Kidney (tissue), 22 donors: ENCODE measurements at places on chromosomes 6 and 20.

GRCh38 chr20:40489886-40490285 is 199.2 kb downstream of the MAFB start:
- DNase-seq: no peak

GRCh38 chr6:143451531-143451930 is 926 bp downstream of the PEX3 start:
- DNase-seq: no peak

DNA sequence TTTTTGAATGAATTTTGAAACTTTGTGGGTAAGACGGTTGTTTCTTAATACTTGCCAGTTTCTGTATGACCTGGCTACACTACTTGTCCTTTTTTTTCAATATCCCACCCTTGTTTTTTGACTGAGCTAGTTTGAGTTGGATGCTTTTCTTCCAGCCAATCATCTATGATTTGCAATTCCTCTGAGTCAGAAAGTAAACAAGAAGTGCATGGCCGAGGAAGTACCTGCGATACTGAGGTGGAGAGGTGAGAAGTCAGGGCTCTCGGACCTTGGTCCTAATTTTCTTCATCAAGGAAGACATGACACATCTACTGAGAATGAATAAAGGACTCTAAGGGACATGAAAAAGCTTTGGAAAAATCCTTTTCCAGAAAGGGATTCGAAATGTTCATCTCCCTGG is 185.7 kb downstream of the LINC00237 start:
- no peak for DNase-seq

DNA sequence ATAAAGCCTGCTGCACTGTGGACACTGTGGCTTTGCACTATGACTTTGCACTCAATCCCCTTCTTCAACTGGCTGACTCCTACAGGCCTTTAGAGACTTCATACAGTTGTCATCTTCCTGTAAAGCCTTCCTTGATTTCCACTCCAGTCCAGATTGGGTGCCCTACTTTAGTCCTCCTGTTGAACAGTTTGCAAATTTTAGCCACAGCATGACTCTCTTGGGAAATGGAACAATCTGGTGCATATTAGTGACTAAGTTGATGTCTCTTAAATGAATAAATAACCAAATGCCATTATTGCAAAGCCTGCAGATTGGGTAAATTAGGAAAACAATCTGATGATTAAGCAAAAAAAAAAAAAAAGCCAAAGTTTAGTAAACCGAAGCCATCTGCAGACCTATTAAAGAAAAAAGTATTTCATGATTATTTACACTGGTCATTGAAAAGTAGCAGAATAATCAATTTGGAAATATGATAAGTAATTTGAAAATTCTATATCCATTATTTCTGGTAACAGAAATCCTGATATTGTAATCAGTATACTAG is 12.6 kb downstream of the PLCB4 start:
- no peak for DNase-seq

GRCh38 chr6:24231438-24231977 is 105.5 kb downstream of the NRSN1 start:
- DNase-seq: no peak

DNA sequence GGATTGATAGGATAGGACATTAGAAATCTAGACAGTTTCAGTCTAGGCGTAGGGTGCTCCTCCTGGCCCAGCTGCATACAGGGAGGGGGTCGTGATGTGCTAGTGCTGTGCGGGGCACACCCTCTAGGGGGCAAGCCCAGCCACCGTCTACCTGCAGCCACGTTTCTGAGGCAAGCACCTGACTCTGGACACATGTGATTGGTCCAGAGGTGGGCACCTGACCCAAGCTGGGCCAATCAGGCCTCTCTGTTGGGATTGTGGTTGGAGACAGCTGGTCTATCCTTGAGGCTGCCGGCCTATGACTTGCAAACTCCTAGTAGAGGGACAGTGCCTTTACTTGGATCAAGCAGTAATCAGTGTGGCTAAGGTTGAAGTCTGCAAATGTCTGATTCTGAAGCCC is 317.1 kb downstream of the BMP7 start:
- DNase-seq: no peak

DNA sequence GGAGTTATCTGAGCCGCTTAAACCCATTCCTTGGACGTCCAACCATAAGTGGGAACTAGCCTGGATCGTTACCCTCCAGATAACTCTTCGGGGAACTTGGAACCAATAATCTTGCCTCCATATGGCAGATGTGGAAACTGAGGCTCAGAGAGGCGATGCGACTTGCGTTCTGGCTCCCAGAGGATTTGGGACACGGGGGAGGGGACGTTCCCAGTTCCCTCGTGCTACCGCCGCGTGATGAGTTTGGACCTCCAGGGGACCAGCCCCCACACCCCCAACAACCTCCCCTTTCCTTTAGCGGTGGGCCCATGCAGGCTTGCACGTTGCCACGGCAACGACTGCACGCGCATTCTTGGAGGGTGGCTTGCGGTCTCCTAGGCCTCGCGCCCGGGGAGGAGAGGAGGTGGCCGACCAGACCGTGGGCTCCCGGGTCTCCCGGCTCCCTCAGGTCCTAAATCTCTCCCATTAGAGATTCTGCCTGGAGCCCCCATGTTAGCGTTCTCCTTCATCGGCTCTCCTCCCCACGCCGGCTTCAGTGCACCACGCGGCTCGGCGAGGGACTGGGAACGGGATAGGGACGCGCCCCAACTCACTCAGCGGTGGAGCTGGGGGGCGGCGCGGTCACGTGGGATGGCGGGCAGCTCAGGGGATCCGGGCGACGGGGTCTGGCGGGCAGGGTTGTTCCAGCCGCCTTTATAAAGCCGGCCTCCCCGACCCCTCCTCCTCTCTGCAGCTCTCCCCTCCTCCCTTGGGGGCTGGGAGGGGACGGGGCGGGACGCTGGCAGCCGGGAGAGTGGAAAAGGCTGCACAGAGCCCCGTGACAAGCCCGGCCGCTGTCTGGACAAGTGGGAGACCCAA is at the start of gene PLTP:
Gene PLTP (minus strand): TSS at position 670 of the 858 bp plus-strand sequence. CDS start 703 bp downstream, outside the sequence.
- DNase-seq: peak; percentile 91

DNA sequence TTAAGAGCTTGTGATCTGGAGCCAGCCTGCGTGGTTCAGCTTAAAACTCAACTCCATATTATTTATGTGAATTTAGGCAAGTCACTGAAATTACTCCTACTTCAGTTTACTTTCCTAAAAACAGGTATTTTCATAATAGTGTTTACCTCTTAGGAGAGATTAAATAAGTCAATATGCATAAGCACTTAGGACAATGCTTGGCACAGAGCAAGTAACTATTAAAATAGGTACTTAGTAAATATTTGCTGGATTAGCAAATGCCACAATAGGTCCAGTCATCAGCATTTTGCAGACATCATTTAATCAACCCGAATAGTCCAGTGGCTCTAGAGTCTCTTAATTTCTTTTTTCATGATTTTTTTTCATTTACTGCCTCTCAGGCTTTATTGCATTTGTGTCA is 78.6 kb upstream of the PTPRK start:
- no peak for DNase-seq

GRCh38 chr6:126335210-126335609 is 4.7 kb upstream of the CENPW start:
- DNase-seq: no peak

- DNase-seq: no peak
Measured at GRCh38 chr6:161029195-161029809, 37.7 kb downstream of the MAP3K4 start.

GRCh38 chr20:51134405-51134804 is 111.5 kb upstream of the KCNG1 start:
- DNase-seq: no peak

DNA sequence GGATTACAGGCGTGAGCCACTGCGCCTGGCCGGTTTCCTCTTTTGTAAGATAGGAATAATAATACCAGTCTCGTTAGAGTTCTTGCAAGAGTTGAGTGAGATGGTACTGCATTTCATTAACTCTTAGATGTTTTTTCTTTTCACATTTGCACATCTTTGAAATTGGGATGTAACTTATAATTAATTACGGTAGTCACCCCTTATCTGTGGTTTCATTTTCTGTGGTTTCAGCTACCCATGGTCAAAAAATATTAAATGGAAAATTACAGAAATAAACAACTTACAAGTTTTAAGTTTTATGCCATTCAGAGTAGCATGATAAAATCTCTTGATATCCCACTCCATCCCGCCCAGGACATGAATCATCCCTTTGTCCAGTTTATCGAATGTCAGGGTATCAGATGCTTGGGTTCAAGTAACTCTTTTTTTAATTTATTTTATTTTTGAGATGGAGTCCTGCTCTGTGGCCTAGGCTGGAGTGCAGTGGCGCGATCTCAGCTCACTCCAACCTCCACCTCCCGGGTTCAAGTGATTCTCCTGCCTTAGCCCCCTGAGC is 15.4 kb downstream of the PTK7 start:
- DNase-seq: no peak

DNA sequence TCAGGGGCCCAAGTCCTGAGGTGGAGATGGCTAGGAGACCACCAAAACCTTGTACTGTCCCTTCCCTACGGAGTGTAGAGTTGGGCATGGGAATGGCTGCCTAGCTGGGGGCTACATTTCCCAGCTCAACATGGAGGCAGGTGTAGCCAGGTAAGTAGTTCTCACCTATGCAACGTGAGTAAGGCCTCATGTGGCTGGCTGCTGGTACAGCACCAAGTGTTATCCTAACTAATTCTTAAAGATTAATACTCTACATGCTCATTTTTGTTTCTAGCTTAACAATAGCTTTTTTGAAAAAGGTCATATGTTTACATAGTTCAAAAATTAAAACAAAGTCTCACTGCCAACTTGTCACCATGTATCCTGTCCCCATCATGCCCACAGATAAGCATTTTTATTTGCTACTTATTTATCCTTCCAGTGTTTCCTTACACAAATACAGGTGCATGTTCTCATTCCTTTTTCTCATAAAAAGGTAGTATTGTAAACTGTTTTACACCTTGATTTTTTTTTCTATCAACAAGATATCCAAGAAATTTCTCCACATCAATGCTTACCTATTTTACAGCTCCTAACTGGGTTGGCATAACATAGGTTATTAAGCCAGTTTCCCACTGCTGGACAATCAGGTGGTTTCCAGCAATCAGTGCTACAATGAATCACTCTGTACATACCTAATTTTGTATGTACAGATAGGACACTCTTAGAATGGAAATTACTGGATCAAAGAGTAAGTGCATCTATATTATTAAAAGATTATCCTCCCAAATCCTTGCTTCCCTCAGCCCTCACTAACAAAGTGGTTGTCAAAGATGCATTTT is 25.5 kb downstream of the ABHD12 start:
- no peak for DNase-seq

DNA sequence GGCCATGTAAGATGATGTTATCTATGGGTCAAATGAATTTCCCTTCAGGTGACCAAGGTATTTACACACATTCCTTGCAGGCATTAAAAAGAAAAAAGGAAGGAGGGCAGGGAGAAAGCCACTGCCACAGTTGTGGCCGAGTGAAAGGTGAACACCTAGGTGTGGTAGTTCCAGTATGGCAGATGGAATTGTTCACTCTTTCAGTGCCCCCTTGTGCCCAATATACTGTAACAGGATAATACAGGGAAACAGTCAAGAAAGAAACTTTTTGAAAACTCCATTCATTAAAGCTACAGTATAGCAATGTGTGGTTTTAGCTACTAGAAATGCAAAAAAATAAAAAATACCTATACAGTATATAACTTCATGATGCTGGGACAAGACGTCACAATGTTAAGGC is 52.1 kb downstream of the BMP2 start:
- peak; percentile 37 for DNase-seq

DNA sequence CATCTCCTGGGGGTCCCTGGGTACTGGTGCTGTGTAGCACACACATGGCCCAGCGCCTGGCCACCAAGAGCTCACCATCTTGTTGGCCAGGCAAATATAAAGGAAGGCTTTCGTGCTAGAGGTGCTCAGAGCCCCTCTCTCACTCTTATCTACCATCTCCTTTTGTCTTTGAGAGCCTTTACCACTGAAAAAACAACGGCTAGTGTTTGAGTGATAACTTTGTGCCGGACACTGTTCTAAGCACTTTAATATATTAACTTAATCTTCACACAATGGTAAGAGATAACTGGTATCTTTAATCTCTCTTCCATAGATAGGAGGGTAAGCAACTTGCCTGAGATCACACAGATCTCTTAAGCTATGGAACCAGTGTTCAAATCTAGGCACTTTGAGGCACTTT is 21.5 kb upstream of the ARHGAP18 start:
- no peak for DNase-seq

GRCh38 chr6:32375739-32376529 is 4.2 kb upstream of the TSBP1 start:
- DNase-seq: no peak

DNA sequence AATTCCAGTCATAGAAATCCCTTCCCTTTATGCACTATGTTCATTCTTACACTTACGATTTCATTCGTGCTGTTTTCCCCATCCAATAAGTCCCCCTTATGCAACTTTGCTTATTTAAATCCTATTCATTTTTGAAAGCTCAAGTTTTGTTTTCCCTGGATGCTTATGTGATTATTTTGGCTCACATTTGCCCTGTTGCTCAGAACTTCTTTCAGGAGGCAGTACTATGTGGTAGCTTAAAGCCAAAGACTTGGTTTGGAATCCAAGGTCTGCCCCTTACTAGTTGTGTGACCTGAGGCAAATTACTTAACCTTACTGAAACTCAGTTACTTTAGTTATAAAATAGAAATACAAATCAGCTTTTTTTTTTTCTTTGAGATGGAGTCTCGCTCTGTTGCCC is 59.6 kb downstream of the MOXD1 start:
- no peak for DNase-seq

DNA sequence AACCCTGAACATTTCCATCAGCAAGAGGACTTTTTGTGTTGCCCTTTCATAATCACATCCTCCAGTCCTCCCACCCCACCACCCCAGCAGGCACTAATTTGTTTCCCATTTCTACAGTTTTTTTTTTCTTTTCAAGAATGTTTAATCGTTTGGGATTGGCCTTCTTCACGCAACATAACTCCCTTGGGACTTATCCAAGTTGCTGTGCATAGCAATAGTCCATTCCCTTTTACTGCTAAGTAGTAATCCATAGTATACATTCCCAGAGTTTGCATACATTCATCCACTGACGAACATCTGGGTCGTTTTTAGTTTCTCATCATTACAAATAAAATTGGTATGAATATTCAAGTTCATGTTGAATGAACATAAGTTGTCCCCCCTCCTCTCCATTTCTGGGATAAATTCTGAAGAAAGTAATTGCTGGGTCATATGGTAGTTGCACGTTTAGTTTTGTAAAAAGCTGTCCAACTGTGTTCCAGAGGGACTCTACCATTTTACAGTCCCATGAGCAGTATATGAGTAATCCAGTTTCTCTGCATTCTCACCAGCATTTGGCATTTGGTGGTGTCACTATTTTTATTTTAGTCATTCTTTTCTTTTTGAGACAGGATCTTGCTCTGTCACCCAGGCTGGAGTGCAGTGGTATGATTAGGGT is 90.8 kb downstream of the DOK5 start:
- DNase-seq: no peak
